ENCODE measurements at places on chromosomes 3 and 15.

- no peak for DNase-seq
Measured at GRCh38 chr3:129230311-129231019, 18.9 kb upstream of the COPG1 start.

DNA sequence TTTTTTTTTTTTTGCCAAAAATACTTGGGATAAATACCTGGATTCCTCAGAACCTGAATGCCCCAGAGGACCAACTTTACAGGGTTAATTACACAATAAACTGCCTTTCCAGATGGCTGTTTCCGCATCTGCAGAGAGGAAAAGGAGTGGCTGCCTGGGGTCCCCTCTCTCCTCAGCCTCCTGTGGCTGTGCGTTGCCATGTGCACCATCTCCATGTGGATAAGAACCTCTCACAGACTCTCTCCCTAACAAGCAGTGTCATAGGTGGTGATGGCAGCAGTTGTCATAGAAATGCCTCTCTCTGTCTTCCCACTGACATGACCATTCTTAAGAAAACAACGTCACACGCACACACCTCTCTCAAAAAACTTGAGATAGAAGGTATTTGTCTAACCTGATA lies 179.4 kb downstream of the RPLP1 start:
- no peak for DNase-seq

GRCh38 chr3:31025541-31025940 lies 131.1 kb upstream of the GADL1 start:
- DNase-seq = no peak

GRCh38 chr3:150059241-150059640 lies 88.5 kb upstream of the PFN2 start:
- no peak for DNase-seq

GRCh38 chr3:143081844-143082778 lies 37.5 kb upstream of the CHST2 start:
- DNase-seq = no peak

DNA sequence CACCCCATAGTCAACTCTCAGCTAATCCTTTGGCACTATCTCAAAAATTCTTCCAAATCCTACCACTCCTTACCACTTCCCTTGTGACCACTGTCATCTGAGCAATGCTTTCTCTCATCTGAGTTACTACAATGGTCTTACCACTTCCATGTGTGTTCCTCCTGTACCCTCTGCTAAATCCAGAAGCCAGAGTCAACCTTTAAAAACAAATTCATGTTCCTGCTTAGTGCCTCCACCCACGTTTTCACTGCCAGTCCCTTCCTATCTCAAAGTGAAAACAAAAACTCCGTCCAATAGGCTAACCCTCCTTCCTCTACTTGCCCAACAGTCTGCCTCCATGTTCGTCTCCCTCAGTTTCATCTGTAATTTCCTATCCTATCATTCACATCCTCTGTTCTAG lies 109.0 kb downstream of the ADAMTS9 start:
- DNase-seq = no peak

- no peak for DNase-seq
Measured at GRCh38 chr3:71931922-71932321, 147.0 kb upstream of the PROK2 start.

DNA sequence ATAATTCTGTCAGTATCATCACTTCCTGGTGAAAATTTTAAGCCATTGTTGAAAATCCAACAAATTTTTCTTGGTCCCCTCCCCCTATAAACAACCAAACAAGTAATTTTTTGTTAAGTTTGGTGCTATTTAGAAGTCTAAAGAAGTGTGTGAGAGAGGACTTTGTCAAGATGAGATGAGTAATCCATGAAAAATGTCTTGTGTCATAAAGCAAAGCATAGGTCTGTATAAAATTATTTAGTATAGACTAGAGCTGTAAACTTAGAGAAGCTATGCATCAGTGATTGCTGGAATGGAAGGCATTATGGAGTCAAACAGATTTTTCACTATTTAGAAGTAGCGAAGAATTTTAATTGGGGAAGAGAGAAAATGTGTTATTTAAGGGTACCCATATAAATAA lies 31.4 kb downstream of the MAPK6 start:
- DNase-seq = no peak

GRCh38 chr3:134840459-134840858 lies 45.4 kb downstream of the EPHB1 start:
- no peak for DNase-seq

DNA sequence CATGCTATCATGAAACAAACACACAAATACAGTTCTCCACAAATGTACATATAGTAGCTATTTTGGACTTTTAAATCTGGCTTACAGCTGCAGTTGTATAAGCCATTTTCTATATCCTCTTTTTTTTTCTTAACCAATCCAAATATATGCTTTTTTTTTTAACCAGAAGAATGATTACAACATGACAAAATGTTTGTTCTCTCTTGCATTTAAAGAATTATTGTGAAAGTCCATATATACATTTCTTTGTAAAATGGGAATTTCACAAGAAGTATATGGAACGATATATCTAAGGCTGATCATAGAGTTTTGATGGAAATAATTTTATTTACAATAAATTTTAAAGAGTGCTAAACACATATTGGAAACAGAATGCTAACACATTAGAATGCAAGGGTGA lies 95.6 kb downstream of the CD200R1L start:
- DNase-seq = no peak

- DNase-seq = no peak
Measured at GRCh38 chr3:188158731-188159310, 4.9 kb downstream of the LPP start.

DNA sequence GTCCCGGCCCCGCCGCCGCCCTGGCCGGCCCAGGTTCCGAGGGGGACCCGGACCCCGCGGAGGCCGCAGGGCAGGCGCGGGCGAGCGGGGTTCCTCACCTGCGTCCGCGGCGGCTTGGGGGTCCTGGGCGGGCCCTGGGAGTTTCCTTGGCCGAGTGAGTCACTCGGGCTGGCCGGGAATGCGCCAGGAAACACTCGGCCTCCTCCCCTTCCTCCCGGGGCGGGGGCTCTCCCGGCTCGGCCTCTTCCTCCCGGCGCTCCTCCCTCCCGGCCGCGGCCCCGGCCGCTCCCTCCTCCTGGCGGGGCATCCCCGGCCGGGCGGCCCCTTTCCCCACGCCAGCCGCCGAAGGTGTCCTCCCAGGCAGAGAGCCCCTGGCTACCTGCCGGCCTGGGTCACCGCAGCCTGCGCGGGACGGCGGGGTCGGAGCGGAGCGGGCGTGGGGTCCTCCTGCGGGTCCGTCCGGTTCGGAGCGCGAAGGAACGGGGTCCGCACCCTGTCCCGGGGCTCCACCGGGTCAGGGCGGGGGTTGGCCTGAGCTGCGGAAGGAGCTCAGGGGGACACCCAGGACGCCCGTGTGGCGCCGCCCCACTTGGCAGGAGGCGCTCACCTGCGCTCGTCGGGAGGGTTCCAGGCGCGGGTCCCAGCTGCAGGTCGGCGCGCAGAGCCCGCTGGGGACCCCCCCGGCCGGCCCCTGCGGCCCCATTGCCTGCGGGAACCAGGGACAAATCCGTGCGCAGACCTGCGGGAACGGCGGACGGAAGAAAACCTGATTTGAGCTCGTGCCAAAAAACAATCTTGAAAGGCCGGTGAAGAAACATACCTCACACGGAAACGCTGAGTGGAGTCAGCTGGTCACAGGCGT lies at the start of gene CYFIP1:
Gene CYFIP1, minus strand, starts transcription at position 180 of the 862 bp plus-strand sequence. CDS start 33,083 bp downstream, outside the sequence.
- peak; percentile 90 for DNase-seq

DNA sequence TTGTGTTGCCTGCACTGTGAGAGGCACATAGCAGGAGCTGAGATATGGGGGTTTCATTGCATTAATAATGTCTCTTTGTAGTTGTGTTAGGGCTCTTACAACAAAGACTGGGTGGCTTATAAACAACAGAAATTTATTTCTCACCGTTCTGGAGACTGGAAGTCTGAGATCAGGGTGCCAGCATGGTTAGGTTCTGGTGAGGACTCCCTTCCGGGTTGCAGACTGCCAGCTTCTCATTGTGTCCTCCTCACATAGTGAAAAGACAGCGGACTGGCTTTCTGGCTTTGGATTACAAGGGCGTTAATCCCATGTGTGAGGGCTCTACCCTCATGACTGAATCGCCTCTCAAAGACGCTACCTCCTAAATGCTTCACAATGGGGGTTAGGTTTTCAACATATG lies 20.6 kb downstream of the TMEM108 start:
- no peak for DNase-seq

DNA sequence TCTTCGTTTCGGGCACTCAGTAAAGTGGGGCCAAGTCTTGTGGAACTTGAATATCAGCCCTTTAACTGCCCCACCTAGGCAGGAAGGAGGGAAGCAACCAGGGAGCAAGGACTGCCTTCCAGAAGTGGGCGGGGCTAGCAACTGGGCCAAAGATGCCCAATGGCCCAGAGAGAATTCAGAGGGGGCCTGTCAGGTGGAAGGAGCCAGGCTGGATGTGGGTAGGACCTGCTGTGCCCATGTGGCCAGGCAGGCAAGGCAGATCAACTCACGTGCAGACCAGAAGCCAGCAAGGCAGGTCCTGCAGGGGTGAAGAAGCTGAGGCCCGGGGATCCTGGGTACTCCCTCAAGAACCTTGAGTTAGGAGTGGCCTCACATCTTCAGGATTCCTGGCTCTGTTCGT lies 5.5 kb downstream of the MAP6D1 start:
- no peak for DNase-seq

DNA sequence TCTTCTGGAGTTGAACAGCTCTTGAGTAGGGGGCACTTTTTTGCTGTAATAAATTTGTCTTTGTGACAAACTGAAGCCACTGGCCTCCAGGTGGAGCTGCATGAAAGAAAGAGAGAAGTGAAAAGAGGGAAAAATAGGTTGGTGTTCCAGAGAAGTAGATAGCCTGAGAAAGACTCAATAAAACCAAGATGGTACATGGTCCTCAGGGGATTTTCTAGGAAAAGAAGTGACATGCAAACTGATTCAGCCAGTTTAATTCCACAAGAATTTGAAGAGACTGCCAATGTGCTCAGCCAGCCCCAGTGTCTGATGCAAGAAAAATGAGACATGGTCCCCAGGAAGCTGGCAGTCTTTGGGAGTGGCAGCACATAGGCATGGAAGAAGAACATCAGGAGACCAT lies 152.7 kb downstream of the CD47 start:
- DNase-seq = no peak

- DNase-seq = no peak
Measured at GRCh38 chr3:52860424-52860768, 25.6 kb upstream of the MUSTN1 start.

- DNase-seq = peak; percentile 86
Measured at GRCh38 chr15:63041974-63042876, at the start of gene TPM1. TPM1 (plus strand) TSS chr15:63042747; CDS start chr15:63042830, 83 bp downstream.

GRCh38 chr3:197513953-197514785 lies 41.6 kb downstream of the BDH1 start:
- DNase-seq = no peak

GRCh38 chr3:158788446-158788845 lies 13.4 kb upstream of the MFSD1 start:
- no peak for DNase-seq

DNA sequence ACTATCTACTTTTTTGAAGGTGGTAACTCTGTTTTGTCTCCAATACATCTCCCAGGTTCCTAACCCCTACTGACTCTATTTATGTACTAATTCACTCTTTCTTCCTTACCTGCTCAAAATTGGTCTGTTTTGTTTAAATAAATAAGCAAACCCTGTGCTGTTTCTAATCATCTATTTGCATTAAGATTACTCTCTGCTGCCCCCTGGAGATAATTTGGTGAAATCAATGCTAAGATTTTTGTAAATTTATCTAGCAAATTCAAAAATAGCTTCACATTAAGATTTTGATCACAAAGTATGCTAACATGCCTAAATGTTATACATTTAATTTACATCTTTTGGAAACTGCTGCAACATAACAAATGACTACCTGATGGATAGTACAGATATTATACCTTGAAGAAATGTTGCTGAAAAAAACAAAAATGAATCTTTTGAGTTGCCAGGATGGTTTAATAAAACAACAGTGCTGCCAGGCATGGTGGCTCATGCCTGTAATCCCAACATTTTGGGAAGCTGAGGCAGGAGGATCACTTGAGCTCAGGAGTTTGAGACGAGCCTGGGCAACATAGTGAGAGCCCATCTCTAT lies 4.4 kb upstream of the CD200R1 start:
- no peak for DNase-seq

DNA sequence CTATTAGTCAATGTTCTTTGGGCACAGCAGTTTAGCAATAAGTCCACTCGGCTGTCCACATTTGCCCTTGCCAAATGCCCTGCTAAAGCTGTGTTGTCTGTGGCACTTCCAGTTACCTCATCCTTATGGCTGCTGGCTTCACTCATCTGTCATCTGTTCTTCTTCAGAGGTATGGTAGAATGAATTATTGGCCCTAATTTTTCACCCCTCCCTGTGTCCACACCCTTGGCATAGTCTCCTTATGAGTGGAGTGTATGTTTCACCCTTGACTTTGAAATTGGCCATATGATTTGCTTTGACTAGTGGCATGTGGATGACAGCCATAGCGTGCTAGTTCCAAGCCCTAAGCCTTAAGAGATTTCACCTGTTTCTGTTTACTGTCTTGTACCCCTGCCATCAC lies 72.1 kb upstream of the EPHB1 start:
- DNase-seq = no peak

- no peak for DNase-seq
Measured at GRCh38 chr3:44950275-44950734, 25.7 kb downstream of the ZDHHC3 start.

GRCh38 chr15:96089405-96090058 lies 241.0 kb upstream of the NR2F2 start:
- DNase-seq = no peak

DNA sequence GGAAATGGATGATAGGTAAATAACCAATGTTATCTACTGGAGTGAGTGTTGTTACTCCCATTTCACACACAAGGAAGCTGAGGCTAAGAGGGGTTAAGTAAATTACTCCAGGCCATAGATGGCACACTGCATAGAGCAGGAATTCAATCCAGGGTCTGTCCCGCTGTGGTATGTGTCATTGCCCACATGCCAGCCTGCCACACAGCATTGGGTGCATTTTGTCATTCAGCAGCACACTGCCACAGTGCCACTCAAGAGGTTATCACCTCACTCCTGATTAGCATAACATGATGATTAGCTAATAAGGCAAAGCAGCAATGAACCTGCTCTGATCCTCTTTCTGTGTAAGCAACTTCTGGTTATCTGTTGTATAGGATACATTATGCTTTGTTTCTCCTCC lies 157.4 kb upstream of the CTNNB1 start:
- DNase-seq = no peak

GRCh38 chr3:47374587-47374986 lies 6.2 kb upstream of the PTPN23 start:
- no peak for DNase-seq

Measured in suprapubic skin (tissue), 4 donors.